ENCODE measurements at places on chromosomes 1 and 21. TPM values are rescaled to one million over a fixed set of nuclear protein-coding genes. Genes with fewer than 3 reads are reported as not detected.
A peak's percentile ranks its signal among the peaks of the same experiment; 100 is the strongest.

- no peak overlapping the region for H3K27ac ChIP-seq
- H3K4me3 ChIP-seq, result no peak overlapping the region
- H3K36me3 ChIP-seq, result no peaks in the 10 kb centered on the region
- DNase-seq, result no peak
- no peaks in the 10 kb centered on the region for H3K4me1 ChIP-seq
Observed at GRCh38 chr21:41784456-41785102, 17.7 kb upstream of the RIPK4 start.

- no peaks in the 10 kb centered on the region for H3K36me3 ChIP-seq
- H3K4me1 ChIP-seq, result no peaks in the 10 kb centered on the region
- H3K27me3 ChIP-seq, result no peaks in the 10 kb centered on the region
- no peak for DNase-seq
- H3K27ac ChIP-seq, result no peak overlapping the region
Observed at GRCh38 chr1:69589799-69590198, 22.1 kb downstream of the LRRC7 start.

- H3K27me3 ChIP-seq, result no peaks in the 10 kb centered on the region
- no peaks in the 10 kb centered on the region for H3K36me3 ChIP-seq
- DNase-seq, result no peak
Observed at GRCh38 chr1:19802269-19802668, 2.6 kb upstream of the TMCO4 start.

DNA sequence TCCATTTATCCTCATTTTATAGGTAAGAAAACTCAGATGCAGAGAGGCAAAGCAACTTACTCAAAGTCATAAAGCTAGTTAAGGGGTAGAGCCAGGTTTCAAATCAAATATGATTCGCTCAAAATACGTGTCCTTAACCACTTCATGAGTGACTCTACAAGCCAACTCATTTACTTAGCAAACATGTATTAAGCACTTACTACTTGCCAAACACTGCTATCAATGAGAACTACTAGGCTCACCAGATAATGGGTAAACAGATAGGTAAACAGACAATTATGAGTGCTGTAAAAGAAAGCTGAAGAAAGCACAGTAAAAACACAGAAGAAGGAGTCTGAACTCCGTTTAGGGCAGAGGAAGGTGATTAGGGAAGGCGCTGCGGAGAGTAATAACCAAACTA is 65.9 kb downstream of the WDR64 start:
- no peak overlapping the region for H3K27ac ChIP-seq
- no peaks in the 10 kb centered on the region for H3K4me1 ChIP-seq
- DNase-seq, result no peak
- H3K4me3 ChIP-seq, result no peak overlapping the region

DNA sequence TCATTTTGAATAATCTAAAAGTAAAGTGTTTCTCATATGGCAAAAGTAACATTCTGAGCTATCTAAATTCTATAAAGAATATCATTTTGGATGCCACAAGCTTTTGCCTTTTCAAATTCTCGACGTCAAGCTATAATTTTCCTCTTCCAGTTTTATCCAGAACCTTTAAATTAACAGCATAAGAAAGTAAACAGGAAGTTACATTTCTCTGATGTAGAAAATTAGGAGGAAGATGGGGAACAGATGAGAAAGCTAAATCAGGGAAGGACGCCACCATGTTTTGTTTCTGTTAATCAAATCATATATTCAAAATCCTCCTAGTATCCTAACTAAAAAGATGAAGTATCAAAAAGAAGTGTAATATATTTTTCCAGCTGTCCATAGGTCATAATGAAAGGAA is 8.8 kb upstream of the CAMSAP2 start:
- H3K4me1 ChIP-seq, result no peaks in the 10 kb centered on the region
- peak overlapping the region; percentile 28 for H3K27ac ChIP-seq
- H3K27me3 ChIP-seq, result no peaks in the 10 kb centered on the region
- no peak for DNase-seq
- H3K36me3 ChIP-seq, result no peaks in the 10 kb centered on the region

DNA sequence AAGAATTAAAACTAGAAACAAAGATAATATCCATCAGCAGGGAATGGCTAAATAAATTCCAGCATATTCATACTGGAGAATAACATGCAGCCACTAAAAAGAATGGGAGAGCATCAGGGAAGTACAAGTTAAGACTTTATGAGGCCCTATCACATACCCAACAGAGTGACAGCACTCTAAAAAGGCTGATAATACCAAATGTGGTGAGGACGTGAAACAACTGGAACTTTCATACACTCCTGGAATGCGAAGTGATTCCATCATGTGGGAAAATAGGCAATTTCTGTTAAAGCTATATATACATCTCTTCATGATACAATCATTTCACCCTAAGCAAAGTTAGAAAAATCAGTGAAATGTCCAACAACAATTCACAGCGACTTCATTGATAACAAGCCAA is 42.6 kb downstream of the COL6A1 start:
- no peak overlapping the region for H3K4me3 ChIP-seq
- no peaks in the 10 kb centered on the region for H3K36me3 ChIP-seq
- DNase-seq, result no peak
- H3K27ac ChIP-seq, result peak overlapping the region; percentile 79
- no peaks in the 10 kb centered on the region for H3K27me3 ChIP-seq

DNA sequence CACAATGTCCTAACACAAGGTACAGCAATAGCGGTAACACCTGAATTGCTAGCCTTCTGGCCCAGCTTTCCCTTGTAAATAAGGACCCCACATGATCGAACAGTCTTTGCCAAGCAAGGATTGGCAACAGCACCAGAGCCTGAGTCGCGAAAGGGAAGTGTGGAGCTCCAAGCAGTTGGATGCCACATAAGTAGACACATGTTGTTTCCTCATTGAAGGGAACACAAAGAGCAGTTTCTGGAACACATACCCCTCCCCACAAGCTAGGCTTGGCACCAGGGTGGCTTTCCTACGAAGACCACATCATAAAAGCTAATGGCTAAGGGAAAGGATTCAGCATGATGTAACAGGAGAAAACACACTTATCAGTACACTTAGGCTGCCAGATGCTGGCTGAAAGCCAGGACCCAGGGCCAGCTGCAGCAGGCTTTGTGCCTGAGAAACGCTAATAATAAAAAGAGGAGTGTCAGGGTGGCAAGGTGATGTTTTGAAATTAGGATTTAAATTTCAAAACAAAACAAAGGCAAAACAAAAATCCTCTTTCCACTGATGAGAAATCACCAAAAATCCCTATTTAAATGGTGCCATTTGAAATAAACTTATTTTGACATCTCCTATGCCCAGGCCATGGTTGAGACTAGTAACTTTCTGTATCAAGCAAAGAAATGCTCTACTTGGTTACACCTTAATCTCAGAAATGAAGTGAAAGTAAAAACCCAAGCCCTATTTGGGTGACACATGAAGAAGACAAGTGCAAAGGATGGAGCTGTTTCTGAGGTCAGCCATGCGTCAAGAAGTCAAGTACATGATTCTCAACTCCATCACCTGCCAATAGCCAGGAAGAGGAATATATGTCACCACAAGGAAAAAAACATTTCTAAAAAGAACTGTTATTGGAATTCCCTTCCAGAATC is 11.9 kb upstream of the CPLANE2 start:
- peak; percentile 88 for DNase-seq
- H3K27ac ChIP-seq, result peak overlapping the region; percentile 90
- no peaks in the 10 kb centered on the region for H3K36me3 ChIP-seq
- no peaks in the 10 kb centered on the region for H3K27me3 ChIP-seq
- H3K4me1 ChIP-seq, result peaks cover 25% of the 10 kb centered on the region

GRCh38 chr1:169024255-169024654 is 82.2 kb upstream of the ATP1B1 start:
- no peak overlapping the region for H3K27ac ChIP-seq
- H3K36me3 ChIP-seq, result no peaks in the 10 kb centered on the region
- no peak overlapping the region for H3K4me3 ChIP-seq
- H3K4me1 ChIP-seq, result no peaks in the 10 kb centered on the region

DNA sequence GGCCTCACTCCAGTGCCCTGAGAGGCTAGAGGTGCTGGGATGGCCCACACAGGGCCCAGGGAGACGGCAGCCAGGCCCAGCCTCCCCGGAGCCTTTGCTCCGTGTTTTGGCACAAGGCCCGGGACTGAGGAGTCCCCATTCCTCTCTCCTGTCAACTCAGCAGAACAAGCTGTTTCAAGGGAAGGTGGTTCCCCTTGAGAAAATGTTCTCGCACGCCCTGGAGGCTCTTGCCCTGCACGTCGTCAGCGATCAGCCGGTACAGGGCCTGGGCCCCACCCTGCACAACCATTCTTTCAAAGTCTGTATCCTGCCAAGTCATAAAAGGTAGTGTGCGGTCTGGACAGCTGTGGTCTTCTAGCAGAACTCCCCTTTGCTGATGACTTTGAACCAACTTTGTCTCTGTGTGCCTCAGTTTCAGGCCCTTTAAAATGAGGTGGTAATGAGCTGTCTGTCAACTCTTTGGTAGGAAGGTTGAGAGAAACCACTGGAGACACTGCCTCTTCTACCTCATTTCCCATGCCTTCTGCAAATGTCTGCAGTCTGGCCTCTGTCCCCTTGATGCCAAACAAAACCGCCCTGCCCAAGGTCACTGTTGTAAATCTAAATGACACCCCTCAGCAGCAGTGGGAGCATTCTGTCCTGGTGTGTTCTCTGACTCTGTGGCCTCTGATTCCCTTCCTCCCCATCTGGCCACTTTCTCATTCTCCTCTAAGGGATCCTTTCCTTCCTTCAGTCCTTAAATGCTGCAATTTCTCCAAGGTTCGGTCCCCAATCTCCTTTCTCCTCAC is 138.6 kb upstream of the JUN start:
- peak overlapping the region; percentile 33 for H3K27ac ChIP-seq
- H3K36me3 ChIP-seq, result no peaks in the 10 kb centered on the region
- H3K27me3 ChIP-seq, result no peaks in the 10 kb centered on the region
- no peak overlapping the region for H3K4me3 ChIP-seq

DNA sequence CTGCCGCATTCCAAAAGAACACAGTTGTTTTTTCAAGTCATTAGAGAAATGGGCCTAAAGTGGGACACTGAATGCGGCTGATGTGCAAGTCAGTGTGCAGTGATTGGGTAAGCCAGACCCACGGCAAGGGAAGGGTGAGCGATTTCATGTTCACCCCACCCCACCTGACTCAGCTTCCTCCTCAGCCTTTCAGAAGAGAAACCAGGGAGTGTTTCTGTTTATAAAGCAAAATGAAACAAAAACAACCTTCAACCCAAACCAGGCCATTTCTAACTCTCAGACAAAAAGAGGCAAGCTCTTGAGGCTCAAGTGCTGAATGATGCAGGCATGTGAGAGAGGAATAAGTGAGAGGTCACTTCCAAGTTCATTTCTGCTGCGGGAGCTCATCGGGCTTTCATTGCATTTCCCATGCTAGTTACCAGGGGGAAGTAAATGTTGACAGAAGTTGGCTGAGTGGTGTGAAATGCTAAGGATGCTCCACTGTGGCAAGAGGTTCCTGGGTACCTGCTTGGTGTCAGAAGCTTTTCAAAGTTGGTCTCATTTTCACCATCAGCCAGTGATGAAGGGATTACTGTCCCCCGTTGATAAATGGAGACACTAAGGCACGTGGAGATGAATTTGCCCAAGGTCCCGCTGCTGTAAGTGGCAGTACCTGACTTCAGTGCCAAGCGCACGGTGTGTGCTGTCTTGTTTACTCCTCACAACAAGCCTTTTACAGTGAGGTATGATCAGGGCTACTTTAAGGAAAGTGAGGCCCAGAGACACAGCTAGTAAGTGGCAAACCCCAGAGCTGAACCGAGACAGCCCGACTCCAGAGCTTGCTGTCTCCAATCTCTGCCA is 29.1 kb downstream of the STPG1 start:
- H3K4me3 ChIP-seq, result no peak overlapping the region
- no peaks in the 10 kb centered on the region for H3K4me1 ChIP-seq
- no peaks in the 10 kb centered on the region for H3K27me3 ChIP-seq

DNA sequence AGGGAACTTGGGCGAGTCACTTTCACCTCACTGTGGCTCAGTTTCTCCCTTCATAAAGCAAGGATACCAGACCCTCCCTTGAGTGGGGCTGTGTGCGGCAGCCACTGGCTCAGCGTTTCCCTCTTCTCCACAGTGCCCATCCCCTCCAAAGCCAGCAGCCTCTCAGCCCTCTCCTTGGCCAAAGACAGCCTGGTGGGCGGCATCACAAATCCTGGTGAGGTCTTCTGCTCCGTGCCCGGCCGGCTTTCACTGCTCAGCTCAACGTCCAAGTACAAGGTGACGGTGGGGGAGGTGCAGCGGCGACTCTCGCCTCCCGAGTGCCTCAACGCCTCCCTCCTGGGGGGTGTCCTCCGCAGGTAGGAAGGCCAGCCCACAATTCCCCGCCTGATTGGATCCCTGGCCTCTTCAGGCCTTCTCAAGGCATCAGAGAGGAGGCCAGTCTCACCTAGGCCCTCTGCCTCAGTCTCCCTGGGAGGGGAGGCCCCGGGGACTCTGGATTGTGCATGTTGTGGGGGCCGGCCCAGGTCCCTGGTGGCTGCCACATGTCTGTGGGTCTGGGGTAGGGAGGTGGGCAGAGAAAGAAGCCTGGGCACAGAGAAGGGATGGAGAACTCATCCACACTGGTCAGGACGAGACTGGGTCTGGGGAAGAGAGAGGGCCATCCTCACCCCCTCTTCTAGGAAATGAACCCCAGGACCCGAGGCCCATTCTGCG is 15.2 kb downstream of the TFAP2E start:
- H3K27me3 ChIP-seq, result no peaks in the 10 kb centered on the region
- H3K4me1 ChIP-seq, result no peaks in the 10 kb centered on the region
- no peak overlapping the region for H3K4me3 ChIP-seq
- H3K36me3 ChIP-seq, result no peaks in the 10 kb centered on the region
- H3K27ac ChIP-seq, result no peak overlapping the region

DNA sequence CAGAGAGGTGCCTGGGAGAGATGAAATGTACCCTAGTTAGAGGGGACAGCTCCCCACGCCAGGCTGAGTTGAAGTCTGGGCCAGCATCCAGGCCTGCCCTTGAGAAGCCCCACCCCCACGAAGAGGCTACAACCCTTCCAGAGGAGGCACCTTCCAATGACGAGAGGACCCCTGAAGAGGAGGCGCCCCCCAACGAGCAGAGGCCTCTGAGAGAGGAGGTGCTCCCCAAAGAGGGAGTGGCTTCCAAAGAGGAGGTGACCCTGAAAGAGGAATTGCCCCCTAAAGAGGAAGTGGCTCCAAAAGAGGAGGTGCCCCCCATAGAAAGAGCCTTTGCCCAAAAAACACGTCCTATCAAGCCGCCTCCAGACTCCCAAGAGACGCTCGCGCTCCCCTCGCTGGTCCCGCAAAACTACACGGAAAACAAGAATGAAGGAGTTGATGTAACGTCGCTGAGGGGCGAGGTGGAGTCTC is 3.1 kb downstream of the EVA1B start:
- H3K27me3 ChIP-seq, result no peaks in the 10 kb centered on the region
- H3K4me1 ChIP-seq, result peaks cover 12% of the 10 kb centered on the region
- no peak for DNase-seq
- H3K36me3 ChIP-seq, result no peaks in the 10 kb centered on the region
- peak overlapping the region; percentile 68 for H3K4me3 ChIP-seq
- H3K27ac ChIP-seq, result peak overlapping the region; percentile 97

NUDT4B gene
- total RNA-seq, result 5.9 TPM

CD84 gene
- total RNA-seq, result 2.8 TPM

HSPB7 gene
- 8.7 TPM for total RNA-seq

BSND gene
- not detected for total RNA-seq

CFHR4 gene
- total RNA-seq, result not detected

OR6N1 gene
- total RNA-seq, result not detected

TMPRSS3 gene
- not detected for total RNA-seq

ASCL5 gene
- not detected for total RNA-seq

PARS2 gene
- total RNA-seq, result 3.5 TPM
